IMR-90 (cell line): ENCODE measurements at places on chromosomes 2 and 18. TPM values are rescaled to one million over a fixed set of nuclear protein-coding genes. Genes with fewer than 3 reads are reported as not detected.

GRCh38 chr2:42917425-42917927 is 125.1 kb upstream of the HAAO start:
- peak overlapping the region; percentile 24; the same call in 1 of the 2 replicates for H3K27ac ChIP-seq
- DNase-seq, result peak; percentile 95
- H3K4me1 ChIP-seq, result peaks cover 9% of the 10 kb centered on the region
- peak overlapping the region; percentile 0; the same call in 1 of the 2 replicates for H3K4me3 ChIP-seq

COLEC12 gene
- polyA plus RNA-seq, result 0.83 and 1.0 TPM in 2 replicates

UGT1A8 gene
- not detected in 2 replicates for polyA plus RNA-seq

GRCh38 chr2:36461039-36461681 is 105.6 kb downstream of the CRIM1 start:
- no peaks in the 10 kb centered on the region for H3K27me3 ChIP-seq
- peaks cover 34% of the 10 kb centered on the region for H3K36me3 ChIP-seq
- DNase-seq, result peak; percentile 96
- no peak overlapping the region for H3K4me3 ChIP-seq
- peaks cover 29% of the 10 kb centered on the region for H3K4me1 ChIP-seq
- H3K27ac ChIP-seq, result peak overlapping the region; percentile 96

ZBTB14 gene
- polyA plus RNA-seq, result 4.5 and 5.8 TPM in 2 replicates

DNA sequence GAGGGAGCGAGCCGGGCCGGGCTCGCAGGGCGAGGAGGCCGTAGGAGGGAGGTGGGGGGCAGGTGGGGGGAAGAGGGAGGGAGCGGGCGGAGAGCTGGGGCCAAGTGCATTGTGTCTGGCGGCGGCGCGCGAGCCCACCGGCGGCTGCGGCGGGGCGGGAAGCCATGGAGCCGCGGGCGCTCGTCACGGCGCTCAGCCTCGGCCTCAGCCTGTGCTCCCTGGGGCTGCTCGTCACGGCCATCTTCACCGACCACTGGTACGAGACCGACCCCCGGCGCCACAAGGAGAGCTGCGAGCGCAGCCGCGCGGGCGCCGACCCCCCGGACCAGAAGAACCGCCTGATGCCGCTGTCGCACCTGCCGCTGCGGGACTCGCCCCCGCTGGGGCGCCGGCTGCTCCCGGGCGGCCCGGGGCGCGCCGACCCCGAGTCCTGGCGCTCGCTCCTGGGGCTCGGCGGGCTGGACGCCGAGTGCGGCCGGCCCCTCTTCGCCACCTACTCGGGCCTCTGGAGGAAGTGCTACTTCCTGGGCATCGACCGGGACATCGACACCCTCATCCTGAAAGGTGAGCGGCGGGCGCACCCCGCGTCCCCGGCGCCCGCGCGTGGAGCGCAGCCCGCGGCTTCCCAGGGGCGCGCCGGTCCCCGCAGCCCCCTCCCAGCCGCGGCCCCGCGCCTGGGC is at the start of gene TMEM178A:
TMEM178A (plus strand) TSS at position 107 of the 680 bp plus-strand sequence; CDS start at position 165, 58 bp downstream.
- no peaks in the 10 kb centered on the region for H3K36me3 ChIP-seq
- peaks cover 7% of the 10 kb centered on the region for H3K4me1 ChIP-seq
- no peak within 1 kb of the TSS for H3K27ac ChIP-seq
- DNase-seq, result no peak
- peaks cover 50% of the 10 kb centered on the region for H3K27me3 ChIP-seq

- peaks cover 29% of the 10 kb centered on the region for H3K36me3 ChIP-seq
- H3K4me3 ChIP-seq, result no peak overlapping the region
- no peak for DNase-seq
- peaks cover 21% of the 10 kb centered on the region for H3K4me1 ChIP-seq
- H3K27me3 ChIP-seq, result no peaks in the 10 kb centered on the region; the same call in 1 of the 2 replicates
Measured at GRCh38 chr18:12011199-12011956, 30.1 kb downstream of the IMPA2 start.

- no peaks in the 10 kb centered on the region for H3K36me3 ChIP-seq
- no peak overlapping the region for H3K4me3 ChIP-seq
- no peaks in the 10 kb centered on the region for H3K4me1 ChIP-seq
- H3K27ac ChIP-seq, result no peak overlapping the region
Measured at GRCh38 chr18:568731-569130, 11.4 kb upstream of the CETN1 start.
